Left lung (tissue), 14 donors: ENCODE measurements at places on chromosomes 3 and 15. TPM values are rescaled to one million over a fixed set of nuclear protein-coding genes. Genes with fewer than 3 reads are reported as not detected.

NUP210 gene
- polyA plus RNA-seq: 17.6 TPM

OCA2 gene
- 16.7 TPM for polyA plus RNA-seq

TMCC1 gene
- polyA plus RNA-seq: 29.1 TPM

MAPK6 gene
- 29.6 TPM for polyA plus RNA-seq

CPLX3 gene
- polyA plus RNA-seq: not detected

DNA sequence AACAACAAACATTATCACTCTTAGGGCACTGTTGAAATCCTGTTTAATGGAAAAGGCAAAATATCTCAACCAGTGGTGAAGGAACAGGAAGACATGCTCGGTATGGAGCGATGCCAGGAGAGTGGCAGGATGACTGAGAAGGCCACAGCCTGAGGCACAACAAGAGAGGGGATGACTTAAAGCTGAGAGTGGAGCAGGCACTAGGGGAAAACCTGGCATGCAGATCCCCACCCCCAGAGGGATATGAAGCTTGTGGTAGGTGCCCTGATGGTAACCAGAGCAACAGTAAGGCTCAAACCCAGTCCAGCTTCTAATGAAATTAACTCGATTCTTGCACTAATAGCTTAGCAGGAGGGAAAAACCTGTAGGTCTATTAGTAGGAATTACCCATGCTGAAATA is 40.4 kb downstream of the LYSMD4 start:
- no peak for DNase-seq

- no peak for DNase-seq
Observed at GRCh38 chr3:31253782-31254181, 278.9 kb upstream of the STT3B start.

DNA sequence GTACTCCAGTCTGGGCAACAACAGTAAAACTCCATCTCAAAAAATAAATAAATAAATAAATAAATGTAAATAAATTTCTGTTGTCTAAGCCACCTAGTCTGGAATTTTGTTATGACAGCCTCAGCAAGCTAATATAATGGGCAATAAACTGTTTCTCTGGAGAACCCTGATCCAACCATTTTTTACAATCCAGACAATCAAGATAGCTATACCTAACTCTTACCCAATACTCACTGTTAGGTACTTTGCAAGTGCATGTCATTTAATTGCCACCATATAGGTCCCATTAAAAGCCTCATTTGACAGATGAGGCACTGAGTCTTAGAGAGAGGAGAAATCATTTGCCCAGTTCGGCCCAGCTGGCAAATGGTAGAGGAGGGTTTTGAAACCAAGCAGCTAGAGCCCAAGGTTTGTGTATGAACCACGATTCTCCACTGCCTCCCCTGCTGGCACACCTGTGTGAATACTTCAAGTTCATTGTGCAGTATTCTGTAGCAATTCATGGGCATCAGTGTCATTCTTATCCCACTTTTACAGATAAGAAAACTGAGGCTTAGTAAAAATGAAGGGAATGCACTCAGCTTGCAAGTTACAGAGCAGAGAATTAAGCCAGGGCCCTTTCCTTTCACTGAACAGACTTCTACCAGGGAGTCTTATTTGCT is 107.0 kb upstream of the UBE2E1 start:
- DNase-seq: no peak

- no peak for DNase-seq
Observed at GRCh38 chr15:50890751-50891150, 17.7 kb upstream of the AP4E1 start.

DNA sequence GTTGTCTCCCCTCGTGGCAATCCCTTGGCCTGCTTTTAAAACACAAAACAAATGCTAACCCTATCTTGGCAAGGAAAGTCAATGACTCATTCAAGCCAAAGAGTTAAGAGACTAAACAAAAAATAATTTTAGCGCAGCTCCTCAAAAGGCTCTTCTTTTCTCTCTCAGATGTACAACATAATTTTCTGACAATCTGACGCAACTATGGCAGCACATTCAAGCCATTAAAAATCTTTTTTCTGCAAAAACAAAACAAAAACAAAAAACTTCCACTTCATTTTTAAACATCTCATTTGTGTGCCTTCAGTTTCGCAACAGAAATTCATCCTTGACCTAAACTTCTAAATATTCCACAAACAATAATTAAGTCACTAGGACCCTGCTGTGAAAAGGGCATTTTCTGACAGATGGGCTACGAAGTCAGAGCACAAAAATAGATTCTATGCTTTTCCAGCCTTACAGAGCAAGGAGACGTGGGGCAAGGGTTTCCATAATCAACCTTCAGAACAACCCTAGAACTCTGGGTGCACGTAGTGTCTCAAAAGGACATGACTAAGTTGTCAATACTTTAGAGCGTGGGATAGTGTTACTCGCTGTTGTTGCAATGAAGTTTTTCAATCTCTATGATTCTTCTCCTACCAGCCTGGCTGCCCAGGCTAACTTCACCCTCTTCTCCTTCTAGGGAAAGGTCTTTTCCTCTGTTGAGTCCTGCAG is 84.3 kb downstream of the MB21D2 start:
- DNase-seq: no peak

GRCh38 chr3:775178-775880 is 317.5 kb upstream of the CNTN6 start:
- DNase-seq: no peak

- no peak for DNase-seq
Observed at GRCh38 chr3:180548050-180548449, 53.9 kb upstream of the TTC14 start.

DNA sequence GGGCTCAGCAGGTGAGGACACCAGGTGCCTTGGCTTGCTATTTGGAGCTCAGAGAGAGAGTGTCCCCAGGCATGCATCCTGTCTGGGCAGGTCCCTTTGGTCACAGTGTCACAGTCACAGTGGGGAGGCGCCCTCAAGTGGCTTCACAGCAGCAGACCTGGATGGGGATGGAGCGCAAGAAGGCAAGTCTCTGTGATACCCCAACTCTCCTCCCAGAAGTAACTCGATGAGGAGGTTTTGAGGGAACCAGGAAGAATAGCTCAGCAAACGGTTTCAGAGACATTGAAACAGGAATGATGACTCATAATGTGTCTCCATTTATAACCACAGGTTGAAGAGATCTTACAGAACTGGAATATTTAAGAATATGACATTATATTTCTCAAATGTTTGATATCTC is 66.5 kb upstream of the SH3GL3 start:
- DNase-seq: no peak

DNA sequence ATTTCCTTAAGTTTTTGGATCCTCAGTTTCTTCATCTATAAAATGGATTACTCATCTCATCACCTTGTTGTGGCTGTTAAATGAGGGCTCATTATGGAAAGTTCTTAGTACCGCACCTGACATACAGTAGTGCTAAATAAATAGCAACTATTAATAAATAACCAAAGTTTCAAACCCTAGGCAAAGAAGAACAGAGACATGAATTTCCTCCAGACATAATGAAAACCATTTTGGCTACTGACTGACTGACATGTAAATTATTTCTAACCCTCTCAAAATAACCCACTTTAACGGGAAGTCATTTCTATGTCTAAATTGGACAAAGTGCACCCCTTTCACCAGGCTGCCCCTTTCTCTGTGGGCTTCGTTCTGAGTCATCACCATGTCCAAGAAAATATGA is 17.4 kb upstream of the KLHL6 start:
- no peak for DNase-seq
